CD4-positive, CD25-positive, alpha-beta regulatory T cell (primary cell): ENCODE measurements at places on chromosomes 7 and 10.

DNA sequence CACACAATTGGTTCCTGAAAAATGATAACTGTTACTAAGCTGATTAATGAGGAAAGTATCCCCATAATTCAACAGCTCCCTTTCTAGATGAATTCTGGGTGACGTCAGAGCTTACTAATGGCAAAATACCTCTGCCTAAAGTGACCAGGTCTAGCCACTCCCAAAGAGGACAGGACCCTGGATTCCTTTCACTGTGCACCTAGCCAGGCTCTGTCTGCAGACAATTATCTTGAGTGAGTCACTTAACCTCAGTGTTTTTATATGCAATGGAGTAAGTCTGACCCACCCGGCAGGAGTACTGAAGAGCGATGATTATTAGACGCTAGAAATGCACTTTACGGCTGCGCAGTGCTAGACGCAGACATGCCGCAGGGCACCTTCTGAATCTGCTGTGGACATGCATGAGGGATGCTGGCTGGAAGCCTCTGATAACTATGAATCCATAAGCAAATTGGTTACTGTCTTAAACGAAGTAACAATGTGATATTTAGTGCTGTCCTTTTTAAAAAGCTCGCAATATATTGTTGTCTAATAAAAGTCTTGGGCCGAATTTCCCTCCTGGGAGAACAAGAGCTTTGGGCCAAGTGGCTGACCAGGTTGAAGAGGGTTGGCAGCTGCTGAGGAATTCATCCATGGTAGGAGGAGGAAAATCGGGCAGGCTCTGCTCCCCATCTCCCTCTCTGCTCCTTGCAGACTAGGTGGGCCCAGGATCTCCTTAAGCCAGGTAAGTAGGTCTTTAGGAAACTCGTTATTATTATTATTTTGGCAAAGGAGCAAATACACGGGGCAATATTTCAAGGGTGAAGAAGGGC is 4.6 kb upstream of the INPP5A start:
- DNase-seq: no peak

DNA sequence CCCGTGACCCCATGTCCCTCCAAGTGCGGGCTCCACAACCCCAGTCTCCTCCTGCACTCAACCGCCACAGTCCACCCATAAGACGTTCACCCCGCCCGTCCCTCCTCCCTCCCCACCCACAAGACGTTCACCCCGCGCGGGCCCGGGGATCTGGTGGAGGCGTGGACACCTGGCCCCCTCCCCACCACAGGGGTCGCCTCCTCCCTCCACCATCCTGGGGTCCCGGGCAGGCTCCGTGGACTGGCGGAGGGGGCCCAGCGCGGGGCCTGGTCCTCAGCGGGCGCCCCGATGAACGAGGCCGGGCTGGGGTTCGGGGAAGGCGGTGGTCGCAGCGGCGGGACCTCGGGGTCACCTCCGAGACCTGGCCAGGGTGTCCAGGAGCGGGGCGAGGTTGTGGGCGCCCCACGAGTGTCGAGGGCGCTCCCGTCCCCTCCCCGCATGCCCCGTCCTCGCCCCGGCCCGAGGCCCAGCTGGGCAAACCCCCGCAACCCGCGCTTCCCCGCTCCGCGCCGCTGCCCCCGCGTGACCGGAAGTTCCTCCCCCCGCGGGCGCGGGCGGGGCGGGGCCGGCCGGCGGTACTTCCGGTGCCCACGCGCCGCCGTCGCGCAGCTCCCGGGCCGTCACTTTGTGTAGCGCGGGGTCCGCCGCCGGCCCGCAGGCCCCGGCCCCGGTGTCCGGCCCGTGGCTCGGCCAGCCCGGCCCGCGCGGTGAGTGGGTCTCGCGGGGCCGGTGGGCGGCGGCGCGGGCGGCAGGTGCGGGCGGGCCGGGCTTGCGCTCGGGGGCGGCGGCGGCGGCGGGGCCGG is at the start of gene ZNF316:
ZNF316 (plus strand) TSS at position 578 of the 803 bp plus-strand sequence. CDS start 5,092 bp downstream, outside the sequence.
- peak; percentile 65 for DNase-seq

DNA sequence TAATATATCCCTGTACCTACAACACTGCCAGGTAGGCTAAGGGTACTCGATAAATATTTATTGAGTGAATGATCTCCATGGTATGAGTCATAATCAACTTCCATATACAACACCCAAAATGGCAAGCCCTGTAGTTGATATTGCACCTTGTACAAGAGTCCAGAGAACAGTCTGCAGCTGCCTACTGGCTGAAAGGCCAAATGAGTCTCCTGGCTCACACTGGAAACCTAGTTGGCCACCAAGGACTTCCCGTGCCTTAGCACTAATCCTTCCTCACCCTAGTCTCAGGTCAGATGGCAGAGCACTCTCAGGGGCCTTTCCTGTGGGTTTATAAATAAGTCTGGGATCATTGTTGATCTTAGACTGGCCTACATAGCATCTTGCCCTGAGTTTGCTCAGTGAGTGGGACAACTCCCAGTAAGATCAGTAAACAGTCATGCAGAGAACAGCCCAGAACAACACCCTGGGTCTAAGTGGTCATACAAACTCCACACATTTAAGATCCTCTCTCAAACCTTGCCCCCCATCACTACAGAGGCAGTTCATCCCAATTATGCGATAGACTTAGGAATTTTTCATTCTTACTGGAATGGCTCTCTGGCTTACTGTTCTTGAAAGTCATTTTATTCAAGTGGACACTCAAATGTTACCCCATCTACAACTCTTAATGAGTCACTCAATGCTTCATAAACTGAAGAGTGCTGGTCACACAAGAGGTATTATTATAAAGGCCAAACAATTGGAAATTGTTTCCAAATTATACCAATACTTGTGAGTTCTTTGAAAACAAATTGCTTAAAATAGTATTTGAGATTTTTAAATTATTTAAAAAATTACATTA is 14.7 kb upstream of the SLC16A9 start:
- DNase-seq: no peak

- no peak for DNase-seq
Observed at GRCh38 chr10:114565066-114565465, 93.0 kb downstream of the ABLIM1 start.

- DNase-seq: no peak
Observed at GRCh38 chr10:109405338-109405737, 518.0 kb downstream of the XPNPEP1 start.

GRCh38 chr7:140631021-140631420 is 9.6 kb downstream of the DENND2A start:
- DNase-seq: no peak

DNA sequence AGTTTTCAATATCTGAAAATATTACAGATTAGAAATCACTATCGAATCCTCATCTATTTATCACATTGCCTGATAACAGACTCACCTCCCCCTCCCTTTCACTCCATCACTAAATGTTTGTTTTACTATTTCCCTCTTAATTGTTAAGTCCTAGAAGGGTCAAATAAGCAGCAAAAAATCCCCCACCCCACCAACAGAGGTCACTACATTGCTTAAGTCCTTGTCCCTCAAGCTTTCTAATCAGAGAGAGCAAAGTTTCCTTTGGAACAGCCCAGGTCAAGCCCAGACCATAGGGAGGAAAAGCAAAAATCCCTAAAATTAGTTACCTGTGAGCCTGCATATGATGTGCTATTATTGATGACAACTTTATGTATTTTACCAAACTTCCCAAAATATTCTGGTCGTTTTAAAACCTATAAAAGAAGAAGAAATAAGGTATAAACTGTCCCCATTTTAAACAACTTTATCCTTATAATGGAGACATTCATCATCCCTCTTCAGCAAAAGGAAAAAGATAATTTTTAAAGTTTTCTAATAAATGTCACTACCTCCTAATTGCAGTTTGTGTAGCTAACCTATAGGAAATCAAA is 95.0 kb downstream of the CNOT4 start:
- DNase-seq: no peak

DNA sequence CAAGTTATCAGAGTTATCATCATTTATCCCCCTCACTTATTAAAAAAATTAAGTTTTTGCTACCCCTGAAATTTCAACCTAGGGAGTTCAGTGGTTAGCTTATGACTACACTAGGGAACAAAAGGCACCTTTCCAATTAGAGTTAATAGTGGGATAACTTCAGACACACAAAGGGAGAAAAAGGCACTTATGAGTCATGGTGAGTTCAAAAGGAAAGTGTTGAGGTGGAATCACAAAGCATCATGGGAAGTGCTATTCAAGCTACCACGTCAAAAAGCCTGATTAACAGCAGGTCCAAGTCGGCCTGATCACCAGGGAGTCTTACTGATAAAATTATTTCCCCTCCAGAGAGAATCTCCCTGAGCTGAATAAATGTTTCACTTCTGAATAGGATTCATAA is 165.7 kb downstream of the C7orf25 start:
- no peak for DNase-seq

DNA sequence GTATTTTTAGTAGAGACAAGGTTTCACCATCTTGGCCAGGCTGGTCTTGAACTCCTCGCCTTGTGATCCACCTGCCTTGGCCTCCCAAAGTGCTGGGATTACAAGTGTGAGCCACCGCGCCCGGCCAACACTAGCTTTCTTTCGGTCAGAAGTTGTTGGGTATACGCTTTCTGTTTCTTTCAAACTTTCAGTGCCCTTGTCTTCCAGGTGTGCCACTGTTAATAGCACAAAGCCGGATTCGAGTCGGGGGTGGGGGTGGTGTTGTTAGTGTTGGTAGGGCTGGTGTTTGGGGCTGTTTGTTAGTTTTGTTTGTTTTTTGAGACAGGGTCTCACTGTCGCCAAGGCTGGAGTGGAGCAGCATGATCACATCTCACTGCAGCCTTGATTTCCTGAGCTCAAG is 33.8 kb upstream of the NANOS1 start:
- no peak for DNase-seq
